ENCODE measurements at places on chromosomes 13 and 19.

GRCh38 chr19:51593138-51593890, 22.2 kb downstream of the ZNF175 start:
- no peak for DNase-seq

GRCh38 chr19:13054626-13055212, 47.9 kb downstream of the LYL1 start:
- DNase-seq, result no peak

DNA sequence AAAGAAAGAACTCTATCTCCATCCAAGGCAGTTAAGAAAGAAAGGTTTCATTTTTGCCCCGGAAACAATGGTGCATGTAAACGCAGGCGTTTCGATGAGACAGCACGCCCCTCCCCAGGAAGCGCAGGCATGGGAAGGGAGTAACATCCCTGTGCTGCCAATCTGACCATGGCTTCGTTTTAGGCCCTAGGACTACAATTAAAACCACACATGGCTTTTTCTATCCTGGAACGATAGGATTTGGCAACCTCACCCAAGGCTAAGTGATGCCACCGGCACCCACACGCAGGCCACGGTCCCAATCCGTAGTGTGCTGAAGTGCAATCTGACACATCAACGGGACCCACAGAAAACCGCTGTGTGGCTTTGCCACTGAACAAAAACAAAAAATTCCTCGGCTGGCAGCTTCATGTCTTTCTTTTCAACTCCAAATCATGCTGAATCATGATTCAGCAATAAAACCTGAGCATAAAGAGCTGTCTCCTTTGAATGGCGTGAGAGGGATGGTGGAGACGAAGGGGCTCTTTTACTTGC, 24.2 kb downstream of the RANBP3 start:
- no peak for DNase-seq

GRCh38 chr13:88339271-88339741, 668.1 kb downstream of the SLITRK5 start:
- DNase-seq, result peak; percentile 1

DNA sequence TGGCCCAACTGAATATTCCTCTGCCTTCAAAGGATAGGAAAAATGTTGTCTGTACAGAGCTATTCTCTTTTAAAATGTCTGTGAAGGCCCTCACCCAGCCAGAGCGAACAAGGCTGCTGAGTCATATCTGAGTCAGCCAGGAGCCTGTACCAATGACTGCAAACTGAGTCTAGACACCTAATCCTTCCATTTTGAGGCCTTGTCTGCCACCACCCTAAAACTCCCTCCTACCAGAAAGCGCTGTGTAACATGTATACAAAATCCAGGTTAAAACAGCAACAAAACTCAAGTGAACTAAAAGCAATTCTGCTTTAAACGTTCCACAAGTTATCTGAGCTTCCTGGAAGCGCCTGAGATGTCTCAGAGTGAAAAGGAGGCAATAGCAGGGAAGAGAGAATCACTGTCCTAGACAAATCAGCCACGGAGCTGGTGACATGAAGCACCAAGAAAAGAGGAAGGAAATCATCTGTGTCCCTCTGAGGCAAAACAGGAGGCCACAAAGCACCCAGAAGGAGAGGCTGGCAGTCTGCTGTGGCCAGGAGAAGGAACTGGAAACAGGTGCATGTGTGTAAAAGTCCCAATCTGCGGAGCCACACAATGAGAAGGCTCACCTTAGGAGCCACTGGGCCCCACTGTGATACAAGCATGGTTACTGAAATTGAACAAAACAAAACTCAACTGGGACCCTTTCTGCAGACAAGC, 10.2 kb downstream of the DHRS12 start:
- no peak for DNase-seq

DNA sequence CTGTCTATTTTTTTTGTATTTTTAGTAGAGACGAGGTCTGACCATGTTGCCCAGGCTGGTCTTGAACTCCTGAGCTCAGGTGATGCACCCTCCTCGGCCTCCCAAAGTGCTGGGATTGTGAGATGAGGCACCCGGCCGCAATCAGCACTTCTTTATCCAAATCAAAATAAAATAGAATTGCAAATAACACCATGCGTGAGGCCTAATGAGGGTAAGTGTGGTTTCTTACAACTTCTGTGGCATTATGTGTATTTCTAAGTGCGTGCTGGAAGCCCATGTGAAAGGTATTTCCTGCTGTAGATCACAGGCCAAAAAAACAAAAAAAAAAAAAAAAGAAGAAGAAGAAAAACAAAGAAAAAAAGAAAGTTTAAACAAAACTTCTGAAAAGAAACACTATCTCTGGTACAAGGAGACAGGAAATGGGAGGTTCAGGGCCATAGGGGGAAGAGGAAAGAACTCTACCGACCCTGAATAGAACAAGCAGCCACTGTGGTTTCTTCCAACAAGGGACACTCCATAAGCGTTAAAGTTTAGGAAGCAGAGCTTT, 3.0 kb upstream of the GRAMD1A start:
- no peak for DNase-seq

GRCh38 chr19:49475995-49476880, 2.2 kb downstream of the FLT3LG start:
- no peak for DNase-seq

GRCh38 chr19:1864480-1865171, 1.2 kb upstream of the KLF16 start:
- no peak for DNase-seq
